ENCODE measurements at places on chromosomes 3 and 15.

GRCh38 chr15:34366271-34367065 is 528 bp downstream of the LPCAT4 start:
- DNase-seq, result no peak

DNA sequence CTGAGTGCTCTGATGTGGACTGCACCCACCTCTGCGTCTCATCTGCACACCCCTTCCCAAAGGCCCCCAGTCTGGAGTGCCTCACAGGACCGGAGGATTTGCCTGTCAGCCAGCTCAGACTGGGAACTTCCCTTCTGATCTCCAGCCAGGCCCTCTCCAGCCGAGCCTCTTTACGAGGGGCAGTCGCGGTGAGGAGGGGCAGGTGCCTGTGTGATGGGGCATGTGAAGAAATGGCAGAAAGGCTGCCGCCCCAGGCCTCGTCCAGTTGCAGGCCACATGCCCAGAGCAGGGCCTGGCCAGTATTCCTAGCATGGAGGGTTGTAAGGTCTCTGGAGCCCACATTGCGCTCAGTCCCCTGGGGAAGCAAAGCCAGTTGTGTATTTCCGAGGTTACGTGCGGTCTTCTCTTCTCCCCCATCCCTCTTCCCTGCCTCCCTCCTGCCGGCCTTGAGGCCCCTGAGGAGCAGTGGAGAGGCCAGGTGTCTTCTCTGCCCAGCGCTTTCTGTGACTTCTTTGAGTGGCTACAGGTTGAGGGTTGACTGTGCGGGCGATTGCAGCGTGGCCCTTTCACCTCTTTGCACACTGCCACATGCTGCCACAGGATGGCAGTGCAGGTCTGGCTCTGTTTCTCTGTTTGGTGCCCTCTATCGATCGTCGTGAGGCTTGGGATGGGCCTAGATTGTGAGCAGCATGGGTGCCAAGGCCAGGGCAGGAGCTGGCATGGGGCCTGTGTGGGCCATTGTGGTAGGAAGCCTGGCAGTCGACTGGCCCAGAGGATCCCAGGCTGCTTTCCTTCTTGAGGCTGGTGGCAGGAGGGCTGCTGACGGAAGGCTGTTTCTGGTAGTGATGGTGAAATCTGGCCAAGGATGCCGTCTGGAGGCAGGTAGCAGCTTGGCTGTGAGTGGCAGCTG is 5.3 kb downstream of the CLK3 start:
- DNase-seq, result peak; percentile 55

GRCh38 chr3:20773320-20773984 is 587.4 kb upstream of the SGO1 start:
- DNase-seq, result no peak

- no peak for DNase-seq
These were observed 2.9 kb downstream of the MBNL1 start for GRCh38 chr3:152271501-152272236.

DNA sequence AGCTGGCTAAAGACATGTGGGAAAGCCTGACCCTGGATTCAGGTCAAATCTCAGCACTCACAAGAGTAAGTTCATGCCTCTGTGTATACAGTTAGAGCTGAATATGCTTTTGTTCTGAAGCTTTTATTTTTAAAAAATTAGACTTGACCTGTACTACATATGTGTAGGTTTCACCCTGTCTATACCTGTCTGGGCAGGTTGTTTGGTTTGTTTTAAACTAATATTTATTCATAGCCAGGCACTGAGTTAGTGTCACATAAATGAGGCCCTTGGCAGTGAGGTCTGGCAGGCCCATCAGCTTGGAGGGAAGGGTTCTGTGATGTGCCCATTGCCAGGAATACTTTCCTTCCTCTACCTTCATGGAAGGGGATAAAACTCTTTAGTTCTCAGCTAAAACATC is 1.9 kb downstream of the DNAJA4 start:
- no peak for DNase-seq
